ENCODE measurements at places on chromosomes 3 and 15. TPM values are rescaled to one million over a fixed set of nuclear protein-coding genes. Genes with fewer than 3 reads are reported as not detected.

Gene TMEM89
- not detected for total RNA-seq

Gene POLQ
- 27.0 TPM for total RNA-seq

Gene HTR3E
- total RNA-seq = not detected

Gene RBP2
- not detected for total RNA-seq

Gene OR4F15
- total RNA-seq = not detected

Gene AMT
- 5.2 TPM for total RNA-seq

Gene TRIM42
- total RNA-seq = not detected

DNA sequence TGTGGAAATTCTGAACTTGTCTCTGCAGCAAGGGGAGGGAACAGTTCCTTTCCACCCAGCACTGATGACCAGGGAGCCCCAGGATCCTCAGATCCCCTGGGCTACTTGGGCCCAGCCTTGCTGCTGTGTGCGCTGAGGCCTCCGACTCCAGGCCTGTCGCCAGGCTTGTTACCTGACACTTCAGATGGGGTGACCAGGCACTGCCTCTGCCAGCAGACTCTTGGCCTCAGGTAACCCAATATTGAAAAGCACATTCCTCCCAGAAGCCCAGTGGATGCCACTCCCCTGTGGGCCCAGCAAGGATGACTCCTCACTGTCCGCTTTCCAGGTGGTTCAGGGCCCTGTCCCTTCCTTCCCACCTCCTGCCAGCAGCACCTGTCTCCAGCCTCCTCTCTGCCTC lies 3.5 kb upstream of the PLA2G4E start:
- no peaks in the 10 kb centered on the region for H3K4me1 ChIP-seq
- peaks cover 17% of the 10 kb centered on the region for H3K27me3 ChIP-seq
- H3K36me3 ChIP-seq = no peaks in the 10 kb centered on the region

DNA sequence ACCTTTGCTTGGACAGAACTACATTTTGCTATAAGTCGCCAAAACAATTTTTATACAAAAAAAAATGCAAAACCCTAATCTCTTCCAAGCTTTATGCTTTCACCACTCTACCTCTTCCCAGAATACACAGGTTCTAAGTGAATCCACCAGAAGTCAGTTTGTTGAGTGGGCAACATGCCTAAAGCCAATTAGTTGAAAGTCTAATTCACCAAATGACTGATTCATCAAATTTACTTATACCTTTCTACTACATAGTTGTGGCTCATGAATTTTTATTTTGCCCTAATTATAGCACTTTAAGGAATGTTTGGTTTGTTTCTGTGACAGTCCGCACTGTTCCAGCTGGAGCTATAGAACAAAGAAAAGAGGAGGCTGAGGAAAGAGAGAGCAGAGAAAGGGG lies 265.9 kb upstream of the TGFBR2 start:
- no peak overlapping the region for H3K27ac ChIP-seq
- no peaks in the 10 kb centered on the region for H3K27me3 ChIP-seq
- no peak overlapping the region for H3K4me3 ChIP-seq
- peaks cover 17% of the 10 kb centered on the region for H3K4me1 ChIP-seq
- no peak for DNase-seq
- peaks cover 3% of the 10 kb centered on the region for H3K36me3 ChIP-seq

- no peaks in the 10 kb centered on the region for H3K36me3 ChIP-seq
- H3K4me1 ChIP-seq = no peaks in the 10 kb centered on the region
- H3K27me3 ChIP-seq = no peaks in the 10 kb centered on the region
- H3K27ac ChIP-seq = no peak overlapping the region
Measured at GRCh38 chr15:68414206-68414555, 17.8 kb downstream of the ITGA11 start.

- H3K4me3 ChIP-seq = no peak overlapping the region
- H3K27me3 ChIP-seq = no peaks in the 10 kb centered on the region
- H3K27ac ChIP-seq = no peak overlapping the region
- no peak for DNase-seq
Measured at GRCh38 chr3:27570421-27571106, 86.4 kb upstream of the SLC4A7 start.

GRCh38 chr3:114624571-114625181 lies 330.8 kb downstream of the TIGIT start:
- no peak for DNase-seq
- no peaks in the 10 kb centered on the region for H3K27me3 ChIP-seq
- no peaks in the 10 kb centered on the region for H3K36me3 ChIP-seq
- H3K4me1 ChIP-seq = no peaks in the 10 kb centered on the region
- H3K27ac ChIP-seq = no peak overlapping the region

GRCh38 chr3:39870706-39871105 lies 61.3 kb downstream of the MYRIP start:
- no peaks in the 10 kb centered on the region for H3K27me3 ChIP-seq
- H3K36me3 ChIP-seq = no peaks in the 10 kb centered on the region
- no peak overlapping the region for H3K4me3 ChIP-seq
- H3K27ac ChIP-seq = no peak overlapping the region

DNA sequence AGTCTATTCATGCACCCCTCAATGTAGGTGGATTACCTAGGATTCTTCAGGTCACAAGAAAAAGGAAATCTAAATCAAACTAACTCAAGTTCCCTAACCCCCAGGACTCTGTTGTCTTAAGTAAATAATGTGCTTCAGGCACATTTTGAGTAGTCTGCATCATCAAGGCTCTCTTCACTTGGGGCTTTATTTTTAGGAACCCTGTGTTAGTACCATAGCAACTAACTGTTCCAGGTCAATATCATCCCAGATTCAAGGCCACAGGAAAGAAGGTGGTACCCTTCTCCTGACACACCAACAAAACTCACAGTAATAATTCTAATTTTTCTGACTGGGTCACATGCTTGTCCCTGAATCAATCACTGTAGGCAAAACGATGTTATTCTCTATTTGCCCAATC lies 218.1 kb downstream of the MAGI1 start:
- no peak for DNase-seq
- no peak overlapping the region for H3K4me3 ChIP-seq

GRCh38 chr3:22039161-22039560 lies 288.2 kb upstream of the ZNF385D start:
- no peak for DNase-seq
- no peak overlapping the region for H3K27ac ChIP-seq
- H3K27me3 ChIP-seq = no peaks in the 10 kb centered on the region

DNA sequence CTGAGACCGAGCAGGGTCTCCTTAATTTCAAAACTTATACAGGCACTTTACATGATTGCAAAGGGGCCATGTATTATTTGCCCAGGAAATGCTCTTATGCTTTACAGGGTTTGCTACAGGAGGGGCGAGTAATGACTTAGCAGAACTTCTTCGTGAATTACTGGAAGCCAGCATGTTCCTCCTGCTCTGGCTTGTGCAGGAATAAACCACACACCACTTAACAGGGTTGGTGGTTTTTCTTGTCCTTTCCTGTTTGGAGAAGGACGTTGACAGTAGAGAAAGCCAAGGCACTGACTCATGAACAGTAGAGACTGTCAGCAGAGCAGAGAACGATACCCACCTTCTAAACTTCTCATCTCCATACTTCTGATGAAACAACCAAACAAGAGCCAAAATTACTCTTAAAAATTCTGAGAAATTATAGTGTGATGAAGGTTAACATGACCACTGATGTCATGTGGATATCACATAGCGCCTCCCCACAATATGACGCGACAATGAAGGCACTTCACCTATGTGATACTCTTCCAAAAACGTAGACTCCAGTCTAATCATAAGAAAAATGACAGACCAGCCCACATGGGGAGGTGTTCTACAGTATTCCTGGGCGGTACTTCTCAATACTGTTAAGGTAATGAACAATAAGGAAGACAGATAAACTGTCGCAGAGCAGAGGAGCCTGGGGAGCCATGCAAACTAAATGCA lies 24.7 kb upstream of the MCTP2 start:
- peaks cover 20% of the 10 kb centered on the region for H3K36me3 ChIP-seq
- H3K27ac ChIP-seq = peak overlapping the region; percentile 98
- H3K4me3 ChIP-seq = peak overlapping the region; percentile 61
- peaks cover 3% of the 10 kb centered on the region for H3K27me3 ChIP-seq
- DNase-seq = peak; percentile 70

GRCh38 chr15:92705764-92706163 lies 50.2 kb upstream of the FAM174B start:
- H3K27ac ChIP-seq = no peak overlapping the region
- no peak for DNase-seq
- H3K36me3 ChIP-seq = no peaks in the 10 kb centered on the region
- no peaks in the 10 kb centered on the region for H3K27me3 ChIP-seq
- peaks cover 2% of the 10 kb centered on the region for H3K4me1 ChIP-seq

- no peak for DNase-seq
- no peak overlapping the region for H3K4me3 ChIP-seq
Measured at GRCh38 chr3:12175137-12175593, 16.5 kb upstream of the TIMP4 start.

DNA sequence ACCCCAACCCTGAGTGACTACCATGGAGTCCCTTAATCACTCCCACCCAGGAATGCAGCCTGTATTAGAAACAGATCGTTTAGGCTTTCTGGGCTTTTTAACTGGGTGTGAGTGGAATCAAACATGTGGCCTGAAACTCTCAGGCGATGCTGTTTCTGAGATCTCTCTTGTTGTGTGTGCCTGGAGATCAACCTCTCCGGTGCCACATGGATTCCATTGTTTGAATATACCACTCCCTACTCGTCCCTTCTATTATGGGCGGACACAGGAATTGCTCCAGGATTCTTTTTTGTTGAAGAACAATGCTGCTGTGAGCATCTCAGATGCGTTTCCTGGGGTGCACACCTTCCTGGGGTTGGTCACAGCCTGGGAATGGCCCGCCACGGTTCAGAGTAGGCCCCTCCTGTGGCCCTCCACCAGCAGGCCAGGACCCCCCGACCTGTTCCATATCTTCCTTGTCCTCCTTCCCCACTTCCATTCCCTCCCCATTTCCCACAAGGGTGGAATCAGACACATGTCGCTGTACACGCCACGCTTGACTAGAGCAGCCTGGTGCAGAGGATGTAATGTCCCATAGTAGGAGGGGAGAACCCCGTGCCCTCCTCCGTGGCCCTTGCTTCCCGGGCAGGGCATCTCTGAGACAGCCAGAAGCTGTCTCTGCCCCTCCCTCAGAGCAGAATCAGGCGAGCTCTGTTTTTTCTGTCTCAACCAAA lies 36.4 kb upstream of the PRR23E start:
- no peaks in the 10 kb centered on the region for H3K4me1 ChIP-seq
- H3K36me3 ChIP-seq = no peaks in the 10 kb centered on the region
- no peaks in the 10 kb centered on the region for H3K27me3 ChIP-seq
- H3K27ac ChIP-seq = no peak overlapping the region

Measured in activated CD4-positive, alpha-beta memory T cell treated with anti-CD3 and anti-CD28 coated beads, Interleukin-2, amount 10 ng/mL, durations not matched to agents 7 days and 5 days (primary cell).